ENCODE measurements at places on chromosomes 2 and 18.

DNA sequence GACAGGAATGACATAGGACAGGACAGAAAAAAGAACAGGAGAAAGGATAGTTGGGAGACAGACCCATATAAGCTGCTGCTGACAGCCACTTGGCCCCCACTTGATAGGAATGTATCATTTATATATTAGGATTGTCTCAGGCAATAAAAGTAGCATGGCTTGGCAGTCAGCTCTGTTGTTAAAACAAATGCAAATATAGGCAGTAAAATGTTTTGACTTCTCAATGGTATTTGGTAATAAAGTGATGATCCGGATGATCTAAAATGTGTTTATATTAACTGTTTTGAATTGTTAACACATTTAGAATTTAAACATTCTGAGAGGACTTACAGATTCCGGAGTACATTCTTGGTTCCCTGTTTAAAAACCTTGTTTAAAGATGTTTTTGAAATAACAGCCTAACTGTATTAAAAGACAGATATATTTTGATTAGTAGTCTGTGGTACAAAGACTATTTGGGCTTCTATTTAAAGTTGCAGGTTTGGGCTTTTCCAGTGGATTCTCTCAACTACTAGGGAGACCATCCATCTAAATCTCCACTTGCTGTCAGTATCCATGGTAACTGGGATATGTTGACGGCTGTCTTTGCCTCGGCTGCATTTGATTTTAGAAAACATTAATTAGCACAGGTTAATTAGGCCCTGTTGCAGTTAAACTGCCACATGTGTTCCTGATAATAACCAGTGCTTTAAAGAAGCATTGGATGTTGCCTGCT lies 147.6 kb downstream of the ESCO1 start:
- DNase-seq, result no peak

- DNase-seq, result no peak
Observed at GRCh38 chr18:43420950-43421349, 143.7 kb upstream of the SYT4 start.

DNA sequence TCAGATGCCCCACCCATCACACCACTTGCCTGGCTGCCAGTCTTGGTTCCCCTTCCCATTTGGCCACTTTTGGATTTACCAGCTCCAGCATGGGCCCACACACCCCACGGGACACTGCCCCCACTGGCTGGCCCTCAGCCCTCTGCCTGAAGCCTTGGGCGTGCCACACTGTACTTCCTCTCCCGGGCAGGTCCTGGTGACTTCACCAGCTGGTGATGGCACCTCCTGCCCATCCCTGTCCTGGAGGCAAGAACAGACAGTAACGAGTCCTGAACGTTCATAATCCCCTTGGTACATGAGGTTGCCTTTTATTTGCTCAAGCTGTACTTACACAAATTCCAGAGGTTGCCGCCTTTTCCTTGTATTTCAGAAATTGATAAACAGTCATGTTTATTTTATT lies 81.1 kb downstream of the TMEM17 start:
- no peak for DNase-seq

DNA sequence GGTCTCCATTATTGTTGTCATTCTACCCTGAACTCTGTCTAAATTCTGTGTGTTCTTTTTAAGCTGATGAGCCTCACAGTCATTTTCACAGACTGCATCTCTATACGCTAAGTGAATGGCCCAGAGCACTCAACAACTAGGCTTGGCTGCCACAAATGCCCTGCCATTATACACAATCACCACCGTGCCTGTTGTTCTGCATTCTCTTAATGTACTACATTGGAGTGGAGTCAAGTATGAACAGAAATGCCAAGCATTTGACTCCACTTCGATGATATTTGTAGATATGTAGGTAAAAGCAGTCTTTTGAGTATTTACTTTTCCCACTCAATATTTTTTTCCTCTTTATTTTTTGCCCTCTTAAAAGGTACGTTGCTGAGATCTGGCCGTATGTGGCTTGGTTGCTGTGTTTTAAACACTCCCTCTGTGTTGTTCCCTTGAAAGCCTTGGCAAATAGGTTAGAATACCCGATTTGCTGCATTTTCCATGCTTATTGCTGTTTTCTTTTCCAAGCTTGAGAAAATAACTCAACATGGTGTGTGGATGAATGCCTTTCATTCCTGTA lies 36.2 kb upstream of the TMEFF2 start:
- no peak for DNase-seq

DNA sequence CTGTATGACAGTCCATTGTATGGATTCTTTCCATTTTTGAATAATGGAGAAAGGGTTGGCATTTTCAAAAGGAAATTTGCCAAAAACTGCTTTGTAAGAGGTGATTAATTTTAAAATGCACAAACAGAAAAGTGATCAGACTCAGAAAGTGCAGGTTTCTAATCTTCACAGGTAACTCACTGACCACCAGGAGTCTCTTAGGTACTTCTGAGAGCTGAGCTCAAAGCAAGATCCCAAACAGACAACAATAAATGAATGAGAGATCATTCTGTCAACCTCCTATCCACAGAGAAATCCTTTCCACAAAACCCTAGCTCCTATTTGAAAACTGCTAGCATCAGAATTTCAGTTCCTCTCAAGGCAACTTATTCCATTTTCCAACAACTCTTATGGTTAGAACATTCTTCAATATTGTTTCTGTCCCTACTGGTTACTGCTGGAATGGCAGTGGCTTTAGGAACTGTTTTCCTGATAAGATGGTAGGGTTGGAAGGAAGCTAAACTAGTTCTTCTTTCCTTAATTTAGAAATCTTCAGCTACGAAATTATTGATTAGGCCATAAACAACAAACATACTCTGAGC lies 20.6 kb upstream of the HAAO start:
- DNase-seq, result no peak

DNA sequence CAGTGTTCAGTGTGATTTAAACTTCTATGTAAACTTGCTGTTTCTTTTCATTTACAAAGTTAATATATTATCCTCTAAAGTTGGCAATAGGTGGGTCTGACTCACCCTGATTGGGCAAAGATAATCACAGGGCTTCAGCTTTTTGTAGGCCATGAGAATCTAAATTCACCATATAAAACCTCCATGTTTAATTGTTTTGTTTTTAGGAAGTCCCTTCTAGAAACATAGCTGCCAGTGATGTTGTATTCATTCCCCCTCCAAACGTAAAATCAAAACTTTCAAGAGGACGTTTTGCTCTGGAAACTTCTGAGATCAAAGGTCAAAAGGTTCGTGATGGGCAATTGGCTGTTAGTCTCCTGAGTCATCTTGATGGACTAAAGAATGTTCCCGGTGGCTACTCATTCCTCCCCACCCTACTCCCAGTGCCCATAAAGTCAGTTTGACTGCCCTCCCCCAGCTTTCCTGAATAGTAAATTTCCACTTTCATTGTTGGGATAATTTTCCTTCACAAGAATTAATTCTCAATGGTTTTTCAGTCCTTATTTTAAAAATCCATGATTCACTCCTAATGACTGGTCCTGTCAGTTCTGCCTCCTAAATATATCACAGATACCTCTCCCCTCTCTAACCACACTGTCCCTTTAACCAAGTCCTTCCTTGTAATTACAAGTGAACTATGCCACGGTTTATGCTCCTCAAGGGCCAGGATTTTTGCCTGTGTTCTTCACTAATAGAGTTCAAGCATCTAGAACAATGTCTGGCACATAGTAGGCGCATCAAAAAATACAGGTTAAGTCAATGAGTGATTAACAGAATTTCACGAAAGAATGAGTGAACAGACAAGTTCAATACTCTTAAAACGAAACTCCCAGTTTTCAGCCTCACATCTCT lies 164.4 kb upstream of the VRK2 start:
- no peak for DNase-seq

DNA sequence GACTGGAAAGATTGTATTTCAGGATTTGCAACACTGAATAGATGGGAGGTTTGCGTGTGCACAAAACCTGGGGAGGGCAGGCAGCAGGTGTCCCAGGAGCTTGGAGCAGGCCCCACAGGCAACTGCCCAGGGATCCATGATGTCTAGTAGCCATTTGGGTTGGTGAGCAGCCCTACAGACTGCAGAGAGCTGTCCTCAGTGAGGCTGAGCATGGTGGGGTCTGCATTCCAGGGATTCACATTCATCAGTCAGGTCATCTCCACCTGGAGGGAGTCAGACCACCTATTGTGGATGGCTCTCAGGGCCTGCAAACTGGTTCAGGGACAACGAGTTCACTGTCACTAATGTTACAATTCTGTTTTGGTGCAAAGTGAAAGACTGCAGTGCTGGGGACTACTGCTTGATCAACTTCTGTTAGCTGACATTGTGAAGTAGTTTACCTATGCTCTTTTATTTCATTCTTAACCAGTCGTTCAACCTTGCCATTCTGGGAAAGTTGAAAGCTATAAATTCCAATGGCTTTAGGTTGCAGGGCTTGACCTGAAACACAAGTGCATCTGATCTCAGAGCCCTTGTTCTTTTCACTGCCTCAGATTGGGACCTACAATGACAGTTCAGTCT lies 222.6 kb downstream of the ZNF407 start:
- DNase-seq, result no peak

DNA sequence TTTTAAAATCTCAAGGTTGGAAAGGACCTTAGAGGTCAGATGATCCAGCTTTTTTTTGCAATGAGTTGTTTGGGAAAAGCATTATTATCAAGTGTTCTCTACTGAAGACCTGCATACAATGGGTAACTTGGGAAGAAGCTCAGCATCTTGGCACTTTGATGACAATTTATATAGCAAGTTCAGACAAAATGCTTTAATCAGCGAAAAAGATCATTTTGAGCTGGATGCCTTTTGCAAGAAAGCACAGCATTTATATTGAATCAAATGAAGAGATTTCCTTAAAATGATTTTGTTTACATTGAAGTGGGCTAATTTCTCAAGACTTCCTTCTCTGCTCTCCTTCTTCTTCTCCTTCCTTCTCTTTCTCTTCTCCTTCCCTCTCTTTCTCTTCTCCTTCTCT lies 796.4 kb upstream of the CDH2 start:
- no peak for DNase-seq

DNA sequence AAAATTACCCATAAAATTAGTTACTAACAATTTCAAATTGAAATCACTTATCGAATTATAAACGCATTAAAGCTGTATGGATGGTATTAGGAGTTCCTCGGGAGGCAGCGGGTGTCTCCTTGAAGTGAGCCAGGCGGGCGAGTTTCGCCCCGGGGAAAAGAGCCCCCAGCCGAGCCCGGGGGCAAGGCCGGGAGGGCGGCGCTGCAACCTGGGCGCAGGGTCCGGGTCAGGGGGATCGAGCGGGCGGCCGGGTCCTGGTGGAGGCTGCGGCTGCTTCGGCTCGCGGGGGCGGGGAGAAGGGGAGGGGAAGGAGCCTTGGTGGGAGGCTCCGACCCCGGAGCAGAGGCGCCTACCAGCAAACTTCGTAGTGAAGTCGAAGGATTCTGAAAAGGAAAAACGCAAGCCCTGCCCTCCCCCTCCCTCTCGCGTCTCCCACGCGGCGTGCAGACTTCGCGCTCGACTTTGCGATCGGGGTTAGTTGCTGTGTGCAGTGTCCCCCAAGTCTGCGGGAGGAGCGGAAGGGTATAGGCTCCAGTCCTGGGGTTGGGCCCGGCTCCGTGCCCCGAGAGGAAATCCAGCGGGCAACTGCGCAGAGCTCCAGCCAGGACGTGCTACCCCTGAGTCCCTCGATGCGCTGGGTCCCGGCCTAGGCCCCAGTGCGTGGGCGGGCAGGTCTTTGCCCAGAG lies 140.8 kb downstream of the MEIS1 start:
- DNase-seq, result no peak

DNA sequence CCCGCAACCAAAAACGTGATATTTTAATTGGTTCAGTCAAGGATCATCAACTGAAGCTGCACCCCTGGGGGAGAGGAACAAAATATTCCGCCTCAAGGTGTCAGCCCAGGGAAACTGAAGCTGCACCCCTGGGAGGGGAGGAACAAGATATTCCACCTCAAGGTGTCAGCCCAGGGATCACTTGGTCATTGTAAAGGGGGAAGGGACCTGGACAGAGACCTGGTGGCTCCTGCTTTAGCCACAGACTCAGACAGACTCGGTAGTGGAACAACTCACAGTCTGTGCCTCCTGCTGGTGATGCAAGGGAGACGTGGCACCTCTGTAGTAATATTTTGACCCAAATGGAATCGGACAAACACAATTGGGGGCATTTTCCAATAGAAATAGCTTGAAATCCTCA lies 75.1 kb downstream of the GBX2 start:
- DNase-seq, result no peak

DNA sequence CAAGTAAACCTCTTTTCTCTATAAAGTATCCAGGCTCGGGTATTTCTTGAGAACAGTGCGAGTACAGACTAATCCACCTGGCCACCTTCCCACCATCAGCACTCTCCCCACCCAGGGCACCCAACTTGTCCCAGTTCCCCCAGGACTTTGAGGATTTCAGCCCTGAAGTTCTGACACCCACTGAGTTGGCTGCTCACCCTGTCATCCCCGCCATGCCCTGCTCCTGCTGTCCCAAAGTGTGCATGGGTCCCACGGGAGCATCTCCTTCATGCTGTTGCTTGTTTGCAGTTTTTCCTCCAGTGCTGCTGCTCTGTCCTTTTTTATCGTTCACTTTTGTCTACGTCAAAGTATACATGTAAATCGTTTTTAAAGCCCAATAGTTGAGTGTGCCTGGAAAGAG lies 273.9 kb downstream of the PHLPP1 start:
- no peak for DNase-seq

DNA sequence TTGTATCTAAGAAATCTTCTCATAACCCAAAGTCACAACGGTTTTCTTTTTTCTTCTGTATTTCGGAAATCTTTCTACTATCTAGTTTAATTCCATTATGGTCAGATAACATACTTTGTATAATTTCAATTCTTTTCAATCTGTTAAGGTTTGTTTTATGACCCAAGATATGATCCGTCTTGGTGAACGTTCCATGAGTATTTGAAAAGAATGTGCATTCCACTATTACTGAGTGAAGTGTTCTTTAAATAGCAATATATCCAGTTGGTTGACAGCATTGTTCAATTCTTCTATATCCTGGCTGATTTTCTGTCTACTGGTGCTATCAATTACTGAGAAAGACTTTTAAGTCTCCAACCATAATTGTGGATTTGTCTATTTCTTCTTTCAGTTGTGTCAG lies 414.5 kb downstream of the TNS1 start:
- DNase-seq, result no peak

GRCh38 chr2:103896182-103896581 lies 957.7 kb upstream of the POU3F3 start:
- no peak for DNase-seq

DNA sequence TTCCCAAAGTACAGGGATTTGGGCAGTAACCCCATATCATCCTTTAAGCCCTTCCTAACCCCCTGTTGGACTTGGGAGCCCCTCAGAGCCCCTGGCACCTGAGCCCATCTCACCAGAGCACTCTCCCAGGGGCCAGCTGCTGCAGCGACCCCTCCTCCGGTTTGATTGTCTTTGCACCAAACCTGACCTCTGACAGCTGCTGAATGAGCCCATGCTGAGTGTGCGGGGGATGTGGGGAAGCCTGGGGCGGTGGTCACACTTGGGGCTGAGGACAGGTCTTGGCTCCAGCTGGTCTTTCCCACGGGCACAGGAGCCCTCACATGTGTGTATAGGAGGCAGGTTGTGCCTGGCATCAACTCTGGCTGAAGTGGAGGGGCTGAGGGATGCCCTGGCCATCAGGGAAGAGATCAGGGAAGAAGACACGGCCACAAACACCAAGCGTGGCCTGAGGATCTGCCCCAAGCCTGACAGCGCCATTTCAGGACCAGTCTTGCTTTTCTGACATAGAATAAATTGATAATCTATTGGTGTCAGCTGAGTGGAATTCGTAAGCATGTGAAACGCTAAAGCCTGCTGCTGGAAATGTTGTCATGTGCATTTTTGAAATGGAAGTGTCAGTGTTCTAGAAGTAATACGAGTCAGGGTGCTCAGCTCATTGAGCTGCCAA lies 102.4 kb downstream of the ACKR3 start:
- no peak for DNase-seq

GRCh38 chr2:176753752-176754474 lies 458.7 kb upstream of the HNRNPA3 start:
- no peak for DNase-seq

- DNase-seq, result no peak
Observed at GRCh38 chr2:242001853-242002252, 132.3 kb downstream of the RTP5 start.

All from stimulated activated CD8-positive, alpha-beta memory T cell treated with anti-CD3 and anti-CD28 coated beads, Interleukin-15, amount 100 ng/mL, for 24 hours (primary cell).